ENCODE measurements at places on chromosomes 2 and 18. TPM values are rescaled to one million over a fixed set of nuclear protein-coding genes. Genes with fewer than 3 reads are reported as not detected.

Gene MDH1B
- 1.6 TPM for total RNA-seq

Gene FBLN7
- 2.4 TPM for total RNA-seq

Gene GAD1
- total RNA-seq, result not detected

Gene SYT4
- not detected for total RNA-seq

Gene CAPN13
- total RNA-seq, result not detected

Gene CHRND
- not detected for total RNA-seq

Gene C1GALT1C1L
- total RNA-seq, result 0.50 TPM

Gene GALR1
- under 0.01 TPM for total RNA-seq

Gene RAB27B
- total RNA-seq, result 22.2 TPM

Gene ASPRV1
- 0.11 TPM for total RNA-seq

Gene PXDN
- 102 TPM for total RNA-seq

Gene REG1B
- total RNA-seq, result not detected

Gene C2orf69
- 13.4 TPM for total RNA-seq

Gene SLC5A7
- not detected for total RNA-seq
